ENCODE measurements at places on chromosomes 1 and 21.

DNA sequence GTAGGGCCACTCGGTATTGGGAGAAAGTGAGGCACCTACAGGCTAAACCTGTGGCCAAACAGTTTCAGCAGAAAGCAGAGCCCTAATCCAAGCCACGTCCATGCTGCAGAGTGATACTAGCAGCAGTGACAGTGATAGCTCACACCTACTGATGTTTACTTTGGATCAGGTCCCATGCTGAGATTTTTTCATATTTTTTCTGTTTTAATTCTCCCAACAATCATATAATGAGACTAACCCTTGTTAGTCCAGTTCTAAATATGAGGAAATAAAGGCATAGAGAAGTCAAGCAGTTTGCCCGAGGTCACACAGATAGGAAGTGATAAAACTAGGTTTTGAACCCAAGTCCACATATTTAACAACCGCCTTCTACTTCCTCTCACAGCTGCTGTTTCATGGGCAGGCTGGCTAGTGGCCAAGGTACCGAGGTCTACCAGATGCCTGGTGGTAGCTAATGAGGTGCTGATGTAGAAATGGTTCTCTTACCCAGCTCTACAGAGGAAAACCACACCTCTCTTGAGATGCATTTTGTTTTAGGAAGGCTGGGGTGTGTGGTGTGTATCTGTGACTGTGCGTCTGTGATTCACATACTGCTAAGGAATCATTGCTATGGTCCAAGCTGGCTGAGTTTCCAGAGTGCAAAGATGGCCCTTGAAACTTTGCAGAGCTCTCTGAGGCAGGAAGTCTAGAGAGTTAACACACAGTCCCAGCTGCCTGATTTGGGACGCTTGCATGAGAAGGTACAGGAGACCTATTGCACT, 80.3 kb upstream of the ARTN start:
- DNase-seq = peak; percentile 35

DNA sequence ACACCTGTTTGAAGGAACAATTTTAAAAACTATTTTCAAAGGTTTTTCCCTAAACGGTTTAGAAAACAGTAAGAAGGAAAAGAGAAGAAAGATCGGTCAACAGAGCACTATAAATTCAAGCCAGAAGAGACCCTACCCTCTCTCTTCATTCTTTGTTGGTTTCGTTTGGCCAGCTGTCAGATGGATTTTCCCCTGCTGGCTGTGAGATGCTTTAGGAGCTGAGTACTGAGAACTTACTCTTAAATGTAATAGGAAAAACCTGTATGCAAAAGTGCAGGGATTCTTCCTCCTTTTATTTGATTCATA, 1.3 kb upstream of the TXNIP start:
- no peak for DNase-seq

GRCh38 chr1:55288245-55288644, 73.1 kb upstream of the USP24 start:
- no peak for DNase-seq

- no peak for DNase-seq
Observed at GRCh38 chr1:16088351-16088911, 15.0 kb upstream of the FAM131C start.

DNA sequence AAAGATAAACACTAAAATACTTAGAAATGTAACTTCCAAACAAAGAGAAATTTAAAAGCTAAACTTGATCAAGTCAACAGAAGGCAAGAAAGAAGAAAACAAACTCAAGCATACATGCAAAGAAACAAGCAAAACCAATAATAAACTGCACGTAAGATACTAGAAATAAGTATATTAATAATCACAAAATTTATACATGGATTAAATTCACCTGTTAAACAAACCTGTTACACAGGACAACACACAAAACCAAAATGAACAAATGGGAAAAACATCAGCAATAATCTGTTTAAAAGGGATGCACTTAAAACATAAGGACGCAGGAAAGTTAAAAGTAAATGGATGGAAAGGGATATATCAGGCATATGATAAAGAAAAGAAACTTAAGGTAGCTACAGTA, 165.8 kb downstream of the CDC42BPA start:
- DNase-seq = no peak

GRCh38 chr21:29265690-29266479, 32.8 kb upstream of the BACH1 start:
- no peak for DNase-seq

GRCh38 chr1:172951730-172952365, 98.9 kb downstream of the TNFSF18 start:
- no peak for DNase-seq

DNA sequence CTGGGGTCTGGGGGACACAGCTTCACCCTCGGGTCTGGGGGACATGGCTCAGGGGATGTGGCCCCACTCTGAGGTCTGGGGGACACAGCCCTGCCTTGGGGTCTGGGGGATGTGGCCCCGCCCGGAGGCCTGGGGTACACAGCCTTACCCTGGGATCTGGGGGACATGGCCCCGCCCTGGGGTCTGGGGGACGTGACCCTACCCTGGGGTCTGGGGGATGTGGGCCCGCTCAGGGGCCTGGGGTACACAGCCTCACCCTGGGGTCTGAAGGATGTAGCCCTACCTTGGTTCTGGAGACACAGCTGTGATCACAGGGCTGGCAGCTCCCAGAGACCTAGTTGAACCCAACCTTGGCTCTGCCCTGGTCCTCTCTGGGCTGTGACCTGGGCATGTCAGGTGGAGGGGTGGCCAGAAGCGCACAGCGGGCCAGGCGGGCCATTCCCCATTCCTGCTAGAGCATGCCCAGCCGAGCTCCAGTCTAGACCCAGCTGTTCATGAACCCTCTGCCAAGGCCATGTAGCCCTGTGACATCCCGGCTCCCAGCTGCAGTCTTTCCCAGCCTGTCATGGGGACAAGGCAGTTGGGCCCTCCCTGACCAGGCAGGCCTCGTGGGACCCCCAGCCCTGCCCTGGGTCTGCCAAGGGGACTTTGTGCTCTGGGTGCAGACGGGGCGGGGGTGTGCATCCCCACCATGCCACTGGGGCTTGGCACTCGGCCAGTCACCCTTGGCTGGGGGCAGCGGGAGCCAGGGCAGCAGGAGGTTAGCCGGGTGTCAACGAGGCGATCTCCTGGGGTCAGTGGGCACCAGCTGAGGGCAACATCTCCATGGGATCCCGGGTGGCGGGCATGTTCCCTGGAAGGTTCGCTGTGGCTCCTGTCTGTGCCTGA, 43.9 kb downstream of the WNT9A start:
- no peak for DNase-seq

- no peak for DNase-seq
Observed at GRCh38 chr1:168485048-168485447, 58.7 kb downstream of the XCL2 start.

DNA sequence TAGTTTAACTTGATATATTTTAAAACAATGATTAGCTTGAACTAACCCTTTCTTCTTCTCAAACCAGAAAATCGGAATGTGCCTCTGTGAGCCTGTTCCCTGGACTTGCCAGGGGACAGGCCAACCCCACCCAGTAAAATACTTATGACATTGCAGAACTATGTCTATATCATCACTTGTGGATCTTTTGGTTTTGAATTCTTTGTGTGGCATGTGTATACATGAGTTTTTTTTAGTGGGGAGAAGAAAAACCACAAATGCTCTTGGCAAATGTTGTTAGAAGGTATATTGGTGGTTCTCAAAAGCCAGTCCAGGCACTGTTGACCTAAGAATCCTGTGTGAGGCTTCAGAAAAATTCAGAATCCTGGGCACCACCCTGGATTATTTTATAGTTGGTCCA, 347.4 kb downstream of the SIPA1L2 start:
- no peak for DNase-seq

DNA sequence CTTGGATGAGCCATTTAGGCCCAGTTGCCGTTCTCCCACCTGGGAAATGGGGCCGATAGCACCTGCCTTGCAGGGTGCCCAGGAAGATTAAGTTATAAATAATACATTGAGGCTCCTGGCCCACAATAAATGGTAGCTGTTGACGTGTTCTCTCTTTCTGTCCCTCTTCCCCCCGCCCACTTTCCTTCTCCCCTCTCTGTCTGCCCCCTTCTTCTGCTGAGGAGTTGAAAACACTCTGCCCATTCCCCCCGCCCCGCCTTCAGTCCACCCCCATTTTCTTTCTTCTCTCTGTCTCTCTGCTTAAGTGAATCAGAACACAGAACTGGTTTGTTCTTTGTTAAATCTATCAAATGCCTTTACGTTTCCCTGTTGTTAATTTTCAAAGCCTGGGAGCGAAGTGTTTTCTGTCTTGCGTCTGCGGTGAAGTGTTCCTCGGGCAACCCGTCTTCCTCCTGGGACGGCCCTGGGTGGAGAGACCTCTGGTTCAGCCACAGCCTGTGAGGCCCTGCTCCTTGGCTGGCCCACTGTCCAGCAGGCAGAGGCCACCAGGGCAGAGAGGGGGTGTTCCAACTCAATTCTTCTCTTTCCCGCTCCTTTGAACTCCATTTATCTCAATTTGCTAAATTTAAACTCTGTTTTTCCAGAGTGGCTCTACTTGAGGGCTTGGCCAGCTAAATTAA, 29.3 kb upstream of the SELENON start:
- DNase-seq = no peak

- DNase-seq = no peak
Observed at GRCh38 chr1:15911927-15912326, 64.0 kb downstream of the ZBTB17 start.

- DNase-seq = no peak
Observed at GRCh38 chr1:244151537-244151936, 100.5 kb downstream of the ZBTB18 start.

GRCh38 chr1:54547601-54548388, at the start of gene ACOT11:
ACOT11 (plus strand) TSS chr1:54548228; CDS start chr1:54548310, 82 bp downstream.
- peak; percentile 6 for DNase-seq

DNA sequence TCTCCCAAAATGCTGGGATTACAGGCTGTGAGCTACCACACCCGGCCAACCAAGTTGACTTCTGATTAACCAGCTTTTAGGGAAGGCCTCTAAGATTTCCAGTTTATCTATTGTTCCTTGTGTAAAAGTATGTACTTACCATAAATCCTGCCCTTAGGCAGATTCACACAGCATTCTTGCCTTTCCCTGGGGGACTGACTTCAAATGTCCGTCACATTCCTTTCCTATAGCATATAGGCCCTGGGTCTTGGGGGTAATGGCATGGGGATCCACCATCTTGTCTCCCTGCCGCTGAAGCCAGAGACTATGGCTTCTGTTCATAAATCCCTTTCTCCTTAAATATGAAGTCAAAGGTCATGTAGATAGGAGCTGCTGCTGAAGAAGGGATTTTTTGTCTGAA, 872 bp upstream of the PINK1 start:
- no peak for DNase-seq

DNA sequence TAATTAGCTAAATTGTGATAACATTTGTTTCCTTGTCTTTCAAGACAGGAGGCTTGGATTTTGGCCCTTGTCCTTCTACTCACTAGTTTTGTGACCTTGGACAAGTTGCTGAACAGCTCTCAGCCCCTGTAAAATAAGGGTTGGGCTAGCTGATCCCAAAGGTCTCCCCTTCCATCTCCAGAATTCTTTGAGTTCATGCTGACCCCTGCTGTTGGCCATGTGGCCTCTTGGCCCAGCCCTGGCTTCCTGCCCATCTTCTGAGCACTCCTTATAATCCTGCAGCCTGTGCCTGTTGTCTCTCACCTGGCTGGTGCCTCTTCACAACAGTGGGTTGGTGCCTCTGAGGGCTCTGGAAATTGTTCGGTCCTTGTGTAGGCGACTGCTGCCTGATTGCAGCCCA, 10.1 kb downstream of the PTGFRN start:
- no peak for DNase-seq

DNA sequence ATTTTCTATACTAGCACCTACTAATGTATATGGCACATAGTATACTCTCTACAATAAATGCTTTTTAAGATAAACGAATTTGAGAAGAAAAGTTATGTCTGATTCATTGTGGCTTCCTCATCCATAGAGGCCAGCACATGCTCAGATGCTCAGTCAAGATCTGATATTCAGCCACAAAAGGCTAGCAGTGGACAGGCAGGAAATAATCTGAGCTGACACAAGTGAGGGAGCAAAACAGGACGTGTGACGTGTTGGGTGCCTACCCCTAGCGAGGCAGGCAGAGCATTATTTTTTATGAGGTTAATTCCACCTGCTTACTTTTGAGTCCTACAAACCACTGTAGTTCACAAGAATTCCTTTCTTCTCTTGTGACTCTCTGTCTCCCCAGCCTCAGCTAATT, 550.9 kb downstream of the SMYD3 start:
- no peak for DNase-seq

GRCh38 chr1:42682739-42683531, 717 bp downstream of the YBX1 start:
- peak; percentile 78 for DNase-seq

- DNase-seq = no peak
Observed at GRCh38 chr1:34842952-34843371, 16.6 kb downstream of the SMIM12 start.

GRCh38 chr1:74266001-74266400, 30.8 kb downstream of the TNNI3K start:
- DNase-seq = no peak

- no peak for DNase-seq
Observed at GRCh38 chr1:93015590-93015989, 54.3 kb upstream of the DIPK1A start.

DNA sequence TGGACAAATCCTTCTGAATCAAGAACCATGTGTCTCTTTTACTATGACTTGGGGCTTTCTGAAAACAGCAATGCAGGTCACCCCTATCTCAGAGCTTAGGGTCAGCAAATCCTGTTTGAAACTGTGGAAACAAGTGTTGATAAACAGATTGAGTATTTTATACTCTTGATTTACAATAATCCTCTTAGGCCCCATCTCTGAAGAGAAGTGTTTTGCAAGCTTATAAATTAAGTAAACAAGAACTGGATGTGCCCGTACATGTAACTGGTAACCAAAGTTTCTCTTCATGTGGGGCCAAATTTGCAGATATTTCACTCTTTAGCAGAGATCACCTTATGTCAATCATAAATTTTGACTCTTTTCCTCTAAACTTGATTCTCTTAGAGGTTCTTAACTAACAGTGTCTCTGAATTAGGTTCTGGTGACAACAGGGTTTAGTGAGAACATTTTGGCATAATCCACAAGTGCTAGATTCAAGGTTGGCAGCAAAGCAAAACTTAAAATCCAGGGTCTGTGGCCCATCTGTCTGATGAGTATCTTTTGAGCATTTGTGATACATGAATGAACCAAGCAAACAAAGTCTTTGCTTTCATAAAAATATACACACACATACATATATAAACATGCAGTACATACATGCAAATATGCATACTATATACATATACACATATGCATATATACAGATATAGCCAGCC, 183.0 kb upstream of the HOOK1 start:
- DNase-seq = no peak

DNA sequence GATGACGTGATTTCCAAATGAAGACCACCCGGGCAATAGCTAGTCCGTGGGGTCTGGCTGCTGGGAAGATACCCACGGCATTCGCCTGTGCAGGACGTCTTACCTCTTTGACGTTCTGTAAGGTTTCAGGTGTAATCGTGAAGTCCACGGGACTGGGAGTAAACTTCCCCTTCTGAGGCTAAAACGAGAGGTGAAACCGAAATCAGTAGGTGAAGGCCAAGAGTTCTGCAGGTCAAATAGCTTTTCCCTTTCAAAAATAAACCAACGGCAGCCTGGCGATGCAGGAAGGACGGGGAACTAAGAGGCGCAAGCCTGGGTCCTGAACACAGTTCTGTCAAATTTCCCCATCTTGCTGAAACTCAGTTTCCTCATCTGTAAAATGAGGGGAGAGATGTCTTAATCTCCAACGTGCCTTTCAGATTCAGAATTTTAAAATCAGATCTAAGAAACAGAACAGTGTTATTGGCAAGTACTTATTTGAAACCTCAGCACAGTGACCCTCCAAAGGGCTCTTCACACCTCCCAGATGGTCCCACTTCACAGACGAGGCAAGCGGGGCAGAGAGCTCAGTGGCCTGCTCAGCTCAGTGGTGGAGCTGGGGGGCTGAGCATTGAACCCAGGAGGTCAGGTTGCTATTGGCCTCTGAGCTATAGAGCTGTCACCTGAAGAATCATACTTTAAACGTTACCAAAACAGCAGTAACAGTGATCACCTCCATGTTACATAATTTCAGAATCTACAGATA, 34.7 kb downstream of the VPS26C start:
- DNase-seq = no peak

Data from Caki2 (cell line).